ENCODE measurements at places on chromosomes 3 and 15.

GRCh38 chr15:34239151-34239808 lies 14.5 kb downstream of the EMC4 start:
- DNase-seq, result peak; percentile 39

DNA sequence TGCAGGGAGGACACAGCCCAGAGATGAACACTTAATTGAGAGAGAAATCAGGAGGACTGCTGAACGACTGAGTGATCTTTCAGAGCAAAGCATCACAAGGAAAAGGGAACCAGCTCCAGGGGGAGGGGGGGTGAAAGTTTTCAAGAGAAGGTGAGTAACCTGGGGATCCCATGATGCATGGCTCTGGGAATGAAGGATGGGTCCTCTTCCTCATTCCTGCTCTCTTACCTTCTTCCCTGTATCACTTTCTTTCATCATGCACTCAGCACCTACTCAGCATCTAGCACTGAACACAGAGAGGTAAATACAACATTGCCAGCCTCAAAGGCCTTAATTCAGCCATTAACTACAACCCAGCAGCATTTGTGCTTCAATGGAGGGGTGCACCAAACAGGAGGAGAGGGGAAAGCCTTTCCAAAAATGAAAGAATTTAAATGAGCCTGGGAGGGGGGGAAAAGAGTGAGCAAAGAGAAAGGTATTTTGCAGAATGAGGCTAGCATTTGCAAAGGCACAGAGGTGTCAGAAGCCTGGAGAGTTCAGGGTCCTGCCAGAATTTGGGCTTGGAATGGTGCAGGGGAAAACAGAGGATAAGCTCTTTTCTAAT lies 427.4 kb downstream of the FOXP1 start:
- no peak for DNase-seq

DNA sequence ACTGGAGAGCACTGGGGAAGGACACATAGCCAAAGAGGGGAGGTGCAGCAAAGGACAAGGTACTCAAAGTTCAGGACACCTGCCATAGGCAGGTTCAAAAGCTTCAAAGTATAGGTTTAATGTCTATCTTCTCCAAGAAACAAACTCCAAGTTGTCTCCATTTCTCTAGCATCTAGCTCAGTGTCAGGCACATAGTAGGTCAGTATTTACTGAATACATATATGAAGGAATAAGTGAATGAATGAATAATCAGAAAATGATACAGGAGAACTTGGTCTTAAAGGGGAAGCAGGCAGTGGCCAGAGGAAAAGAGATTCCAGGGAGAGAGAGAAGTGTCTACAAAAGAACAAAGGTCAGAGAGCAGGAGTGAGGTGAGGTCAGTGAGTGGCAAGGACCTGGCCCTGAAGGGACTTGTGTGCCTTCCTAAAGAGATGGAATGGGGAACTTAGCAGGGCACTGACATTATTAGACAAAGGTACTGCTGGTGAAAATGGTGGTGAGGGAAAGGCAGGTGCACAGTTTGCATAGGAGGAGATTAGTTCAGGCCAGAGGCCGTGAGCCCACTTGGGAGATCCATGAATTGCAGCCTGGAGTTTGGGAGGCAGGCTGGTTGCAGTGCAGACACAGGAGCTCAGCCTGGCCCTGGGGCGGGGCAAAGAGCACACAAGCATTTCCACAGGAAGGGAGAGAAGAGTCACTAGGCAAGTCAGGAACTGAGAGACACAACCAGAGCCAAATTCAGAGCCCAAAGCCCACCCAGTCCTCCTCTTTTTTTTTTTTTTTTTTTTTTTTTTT lies 21.4 kb downstream of the TBC1D2B start:
- DNase-seq, result no peak

- DNase-seq, result no peak
These were observed 20.9 kb upstream of the ABHD17C start for GRCh38 chr15:80674245-80674614.

DNA sequence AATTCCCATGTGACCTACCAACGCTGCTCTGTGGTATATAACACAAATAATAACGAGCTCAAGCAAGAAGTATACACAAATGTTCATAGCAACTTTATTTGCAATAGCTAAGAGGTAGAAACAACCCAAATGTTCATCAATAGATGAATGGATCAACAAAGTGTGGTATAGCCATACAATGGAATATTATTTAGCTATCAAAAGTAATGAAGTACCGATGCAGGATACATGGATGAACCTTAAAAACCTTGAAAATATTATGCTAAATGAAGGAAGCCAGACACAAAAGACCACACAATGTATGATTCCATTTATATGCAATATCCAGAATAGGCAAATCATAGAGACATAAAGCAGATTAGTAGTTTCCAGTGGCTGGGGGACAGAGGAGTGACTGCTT lies 15.6 kb upstream of the FEM1B start:
- DNase-seq, result no peak

Measured in stimulated activated CD4-positive, alpha-beta T cell treated with anti-CD3 and anti-CD28 coated beads, Interleukin-2, amount 100 ng/mL, for 24 hours (primary cell).